Colonic mucosa (tissue), 4 donors: ENCODE measurements at places on chromosomes 6 and 20.

GRCh38 chr6:33164176-33164575, 28.1 kb downstream of the COL11A2 start:
- no peak for DNase-seq

DNA sequence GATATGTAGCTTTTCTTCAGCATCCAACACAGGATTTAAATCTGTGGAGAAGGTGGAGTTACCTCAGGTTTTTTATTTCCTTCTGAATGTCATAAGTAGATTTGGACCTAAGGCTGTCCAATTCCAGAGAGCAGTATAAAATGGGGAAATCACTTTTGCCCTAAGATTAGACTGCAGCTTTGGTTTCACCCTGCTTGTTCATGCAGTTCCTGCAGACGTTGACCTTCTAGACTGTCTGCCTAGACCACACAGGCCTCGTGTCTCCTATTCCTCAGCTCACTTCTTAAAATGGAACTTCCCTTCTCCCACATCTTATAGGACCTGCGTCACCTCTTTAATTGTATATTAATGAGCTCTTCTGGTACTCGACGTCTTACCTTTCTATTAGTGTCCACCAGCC, 26.0 kb upstream of the C6orf62 start:
- no peak for DNase-seq

GRCh38 chr6:132412656-132413498, 11.6 kb upstream of the MOXD1 start:
- DNase-seq: no peak

GRCh38 chr20:11248687-11249638, 575.2 kb upstream of the JAG1 start:
- DNase-seq: no peak

- DNase-seq: no peak
Observed at GRCh38 chr6:167078745-167079144, 44.2 kb upstream of the CCR6 start.

DNA sequence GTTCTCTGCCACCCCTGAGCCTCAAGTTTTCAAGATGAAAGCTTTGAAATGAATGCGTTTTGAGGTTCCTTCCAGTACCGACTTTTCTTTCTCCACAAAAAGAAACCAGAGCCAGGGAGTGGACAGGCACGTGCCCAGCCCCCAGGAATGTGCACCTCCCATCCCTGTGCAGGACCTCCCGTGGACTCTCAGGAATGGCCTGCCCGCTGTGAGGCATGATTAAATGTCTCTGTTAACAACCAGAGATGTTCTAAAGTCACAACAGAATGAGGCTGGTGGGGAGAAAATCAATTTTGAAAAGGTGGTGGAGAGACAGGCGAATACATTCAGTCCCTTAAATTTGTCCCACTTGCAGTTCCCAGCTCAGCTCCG, 1.5 kb downstream of the TGM3 start:
- no peak for DNase-seq

- no peak for DNase-seq
Observed at GRCh38 chr6:75219263-75219662, 13.4 kb upstream of the COL12A1 start.

DNA sequence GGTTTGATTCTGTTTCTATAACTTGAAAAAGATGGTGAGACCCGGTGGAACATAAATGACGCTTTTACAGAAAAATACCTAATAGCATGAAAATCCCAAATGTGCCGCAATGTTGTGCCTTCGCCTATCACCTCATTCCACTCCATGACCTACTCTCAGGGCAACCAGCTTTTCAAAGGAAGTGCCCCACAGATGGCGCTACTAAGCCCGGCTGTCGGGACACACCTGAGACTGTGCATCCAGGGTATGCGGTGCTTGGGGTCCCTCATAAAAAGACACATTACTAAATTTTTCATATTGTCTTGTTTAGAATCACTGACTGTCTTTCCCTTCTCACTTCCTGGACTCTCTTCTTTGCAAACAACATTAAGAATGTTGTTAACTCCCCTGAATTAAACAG, 145.5 kb upstream of the RPS6KA2 start:
- DNase-seq: no peak

- no peak for DNase-seq
Observed at GRCh38 chr6:3504938-3505805, 48.3 kb upstream of the SLC22A23 start.

DNA sequence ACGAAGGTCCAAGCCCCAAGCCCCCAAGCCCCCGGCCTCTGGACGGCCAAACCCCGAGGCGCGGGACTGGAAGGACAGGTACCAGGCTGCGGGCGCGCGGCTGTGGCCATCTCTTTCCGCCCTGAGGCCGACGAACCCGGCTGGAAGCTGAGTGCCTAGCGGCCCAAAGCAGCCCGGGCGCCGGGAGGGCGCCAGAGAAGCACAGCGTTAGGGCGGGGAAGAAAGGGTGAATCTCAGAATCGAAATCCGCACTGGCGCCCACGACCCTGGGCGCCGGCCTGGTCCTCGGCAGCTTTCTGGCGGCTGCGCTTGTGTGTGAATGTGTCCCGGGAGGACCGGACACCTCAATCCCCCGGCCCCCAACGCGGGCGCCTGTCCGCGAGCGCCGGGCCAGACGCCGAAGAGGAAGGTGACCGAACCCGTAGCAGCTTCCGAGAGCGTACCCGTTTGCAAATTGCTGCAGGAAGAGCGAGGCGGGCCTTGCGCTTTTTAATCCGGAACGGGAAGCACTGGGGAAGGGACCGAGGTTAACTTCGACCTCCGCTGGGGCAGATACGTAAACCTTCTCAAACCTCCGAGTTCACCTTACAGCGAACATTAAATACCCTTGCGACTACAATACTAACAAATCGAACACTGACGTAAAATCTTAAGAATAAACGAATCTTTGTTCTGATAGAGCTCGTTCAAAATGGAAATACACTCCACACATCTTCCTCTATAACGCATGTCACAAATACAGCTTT, 2.9 kb downstream of the NRN1 start:
- DNase-seq: no peak

DNA sequence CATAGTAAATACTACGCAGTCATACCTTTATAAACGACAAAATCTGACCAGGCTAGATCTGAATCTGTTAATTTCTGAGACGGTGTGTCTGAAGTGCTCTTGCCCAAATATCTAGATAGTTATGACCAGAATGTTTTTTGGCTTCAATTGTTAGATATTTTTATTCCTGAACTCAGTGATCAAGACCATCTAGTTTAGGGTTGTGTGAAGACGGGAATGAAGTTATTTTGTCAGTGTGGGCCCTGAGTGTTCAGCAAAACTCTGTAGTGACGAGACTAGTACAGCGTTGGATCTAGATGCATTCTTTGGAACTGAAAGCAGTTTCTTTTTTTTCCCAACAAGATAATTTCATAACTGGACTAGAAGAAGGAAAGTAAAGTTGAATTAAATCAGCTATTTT, 3.1 kb downstream of the STXBP5 start:
- no peak for DNase-seq

DNA sequence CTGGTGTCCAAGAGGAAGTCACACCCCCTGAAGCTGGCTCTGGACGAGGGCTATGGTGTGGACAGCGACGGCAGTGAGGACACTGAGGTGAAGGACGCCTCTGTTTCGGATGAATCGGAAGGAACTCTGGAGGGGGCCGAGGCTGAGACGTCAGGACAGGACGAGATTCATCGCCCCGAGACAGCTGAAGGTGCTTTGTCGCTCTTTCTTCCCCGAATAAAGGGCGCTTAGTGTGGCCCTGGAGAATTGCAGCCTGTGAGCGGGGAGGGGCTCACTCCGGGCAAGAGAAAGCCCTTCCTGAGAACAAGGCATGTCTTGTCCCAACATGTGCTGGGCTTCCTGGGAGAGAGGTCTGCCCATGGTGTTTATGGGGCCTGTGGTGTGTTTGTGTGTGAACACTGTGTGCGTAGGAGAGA, 41.4 kb downstream of the MYT1 start:
- DNase-seq: no peak

- no peak for DNase-seq
Observed at GRCh38 chr20:62736407-62737071, 27.9 kb downstream of the NTSR1 start.

DNA sequence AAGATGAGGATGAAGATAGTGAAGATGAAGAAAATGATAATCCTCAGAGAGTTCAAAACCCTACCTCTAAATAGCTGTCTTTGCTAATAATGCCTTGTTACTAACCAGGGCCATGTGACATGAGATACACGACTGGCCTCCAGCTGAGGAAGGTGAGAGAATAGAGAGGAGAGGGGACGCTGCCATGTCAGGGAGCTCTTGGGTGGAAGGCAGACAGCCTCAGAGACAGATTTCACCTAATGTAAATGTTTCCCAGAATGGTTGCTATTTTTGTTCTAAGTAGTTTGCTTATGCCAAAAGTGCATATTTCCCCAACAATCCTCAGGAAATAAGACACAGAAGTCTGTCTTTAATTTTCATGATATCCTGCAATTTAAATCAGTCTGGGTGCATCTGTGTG, 138.4 kb downstream of the ELOVL4 start:
- DNase-seq: no peak

DNA sequence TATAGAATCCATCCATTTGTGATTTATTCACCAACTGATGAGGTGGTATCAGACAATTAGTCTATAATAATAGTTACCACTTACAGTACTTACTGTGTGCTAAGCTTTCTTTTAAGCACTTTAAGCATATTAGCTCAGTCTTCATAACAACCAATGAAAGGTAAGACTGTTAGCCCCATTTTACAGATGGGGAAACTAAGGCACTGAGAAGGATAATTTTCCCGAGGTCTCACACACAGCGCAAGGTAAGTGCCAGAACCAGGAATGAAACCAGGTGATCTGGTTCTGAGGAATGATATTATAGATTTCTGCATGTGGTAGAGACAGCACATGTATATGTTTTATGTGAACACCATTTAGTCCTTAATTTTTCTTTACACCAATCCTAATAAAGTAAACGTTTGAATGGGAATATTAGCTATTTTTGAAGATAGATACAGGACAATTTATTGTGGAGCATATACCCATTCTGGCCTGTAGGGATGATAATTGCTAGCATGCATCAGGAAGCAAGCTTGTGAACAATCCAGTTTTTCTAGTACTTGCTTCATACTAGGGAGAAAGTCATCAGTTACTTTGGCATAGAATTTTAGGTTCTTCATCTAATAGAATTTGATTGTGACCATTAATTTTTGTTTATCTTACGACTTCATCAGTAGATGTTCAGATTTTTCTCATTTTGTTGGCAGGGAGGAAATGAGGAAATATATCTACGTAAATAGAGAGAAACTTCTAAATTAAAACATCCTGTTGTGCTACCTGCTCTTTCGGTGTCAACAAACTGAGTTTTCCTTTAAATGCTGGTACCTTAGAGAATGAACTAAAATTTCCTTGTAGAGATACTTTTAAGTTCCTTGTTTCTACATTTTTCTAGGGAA, 3.0 kb downstream of the YWHAB start:
- DNase-seq: no peak

DNA sequence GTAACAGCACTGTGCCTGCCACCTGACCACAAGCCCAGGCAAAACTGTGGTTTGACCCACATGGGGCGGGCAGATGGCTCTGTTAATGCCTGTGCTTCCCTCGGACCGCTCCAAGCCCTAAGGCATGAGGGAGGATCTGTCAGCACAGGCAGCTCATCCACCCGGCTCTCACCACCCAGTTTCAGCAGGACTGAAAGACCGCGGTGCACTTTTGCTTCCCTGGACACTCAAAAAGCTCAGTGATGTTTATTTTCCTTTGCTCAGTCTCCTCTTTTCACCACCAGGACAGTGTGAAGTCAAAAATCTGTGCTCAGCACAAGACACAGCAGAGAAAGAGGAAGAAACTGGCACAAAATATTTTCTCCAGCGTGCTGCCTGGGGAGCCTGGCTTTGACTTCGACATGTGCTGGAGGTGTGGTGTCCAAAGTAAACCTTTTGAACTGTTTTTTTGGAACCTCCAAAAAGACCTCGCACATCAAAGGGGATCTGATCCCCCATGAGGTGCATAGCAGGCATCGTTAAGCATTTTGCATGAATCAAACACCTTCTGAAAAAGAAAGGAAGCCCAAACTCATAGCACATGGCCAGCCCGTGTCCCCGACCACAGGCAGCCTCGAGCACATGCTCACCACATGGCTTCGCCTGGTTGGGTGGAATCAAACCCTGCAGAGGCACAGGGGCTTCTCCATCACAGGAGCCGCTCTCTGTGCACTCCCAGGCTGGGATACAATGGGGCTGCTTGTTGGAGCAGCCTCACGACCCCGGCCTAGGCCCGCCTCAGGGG, 441.7 kb upstream of the JARID2 start:
- DNase-seq: no peak

- DNase-seq: peak; percentile 87
Observed at GRCh38 chr20:25195962-25196785, 662 bp downstream of the ENTPD6 start.

DNA sequence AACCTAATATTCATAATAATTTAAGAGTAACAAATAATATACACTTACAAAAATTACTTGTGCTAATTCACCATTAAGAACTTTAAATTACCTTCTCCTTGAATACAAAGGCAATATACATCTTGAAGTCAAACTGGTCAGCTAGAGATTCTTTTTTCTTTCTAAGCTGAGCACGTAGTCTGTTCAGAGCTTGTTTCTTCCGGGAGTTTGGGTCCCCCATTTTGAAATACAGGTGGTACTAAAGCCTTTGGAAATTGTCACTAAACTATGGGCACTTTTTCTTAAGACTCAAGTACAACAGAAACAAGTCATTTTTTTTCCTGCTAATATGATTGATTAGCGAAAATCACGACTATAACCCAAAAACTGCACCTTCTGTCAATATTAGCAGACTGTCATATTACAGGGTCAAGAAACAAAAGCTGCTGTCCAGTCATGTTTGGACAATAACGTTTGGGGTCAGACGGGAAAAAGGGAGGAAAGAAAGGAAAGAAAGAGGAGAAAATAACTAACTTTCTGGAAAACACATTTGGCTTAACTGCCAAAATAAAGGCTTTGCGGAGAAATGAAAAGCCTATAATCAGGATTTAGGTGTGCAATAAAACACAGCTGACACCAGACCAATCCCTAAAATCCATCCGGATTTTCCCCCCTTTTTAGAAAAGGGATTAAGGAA, 367 bp downstream of the C6orf62 start:
- no peak for DNase-seq

DNA sequence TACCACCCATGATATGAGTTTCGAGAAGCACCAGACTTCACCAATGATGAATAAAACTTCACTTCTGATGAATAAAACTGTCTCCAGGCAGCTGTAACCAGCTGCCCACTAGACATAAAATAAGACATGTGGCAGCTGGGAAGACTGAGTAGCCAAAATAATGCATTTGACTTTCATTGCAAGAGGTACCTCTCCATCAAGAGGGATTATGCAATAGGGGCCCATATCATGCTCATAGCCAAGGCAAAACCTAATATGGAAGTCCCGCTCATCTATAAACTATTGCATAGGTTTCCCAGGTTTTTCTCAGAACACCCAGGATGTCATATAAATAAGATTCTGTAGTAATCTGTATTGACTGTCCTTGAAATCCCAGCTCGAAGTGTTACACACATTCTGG, 155.5 kb downstream of the SIM1 start:
- no peak for DNase-seq

DNA sequence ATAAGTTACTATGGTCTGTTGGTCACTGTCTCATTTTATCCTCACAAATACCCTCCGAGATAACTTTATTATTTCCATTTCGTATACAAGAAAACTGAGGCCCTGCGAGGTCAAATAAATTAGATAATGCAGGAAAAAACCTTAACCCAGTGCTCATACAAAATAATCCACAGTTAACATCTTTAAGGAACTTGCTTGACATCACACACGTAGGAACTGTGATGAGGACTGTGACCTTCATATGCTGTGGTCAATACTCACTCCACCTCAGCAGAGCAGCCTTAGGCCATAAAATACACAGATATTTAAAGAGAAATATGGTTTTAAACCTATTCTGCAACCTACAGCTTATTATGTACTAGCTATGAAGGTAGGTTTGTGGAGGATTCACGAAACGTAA, 34.3 kb downstream of the PRDM1 start:
- no peak for DNase-seq

GRCh38 chr6:40540790-40541189, 46.4 kb downstream of the LRFN2 start:
- no peak for DNase-seq
